ENCODE measurements at places on chromosomes 1 and 21.

DNA sequence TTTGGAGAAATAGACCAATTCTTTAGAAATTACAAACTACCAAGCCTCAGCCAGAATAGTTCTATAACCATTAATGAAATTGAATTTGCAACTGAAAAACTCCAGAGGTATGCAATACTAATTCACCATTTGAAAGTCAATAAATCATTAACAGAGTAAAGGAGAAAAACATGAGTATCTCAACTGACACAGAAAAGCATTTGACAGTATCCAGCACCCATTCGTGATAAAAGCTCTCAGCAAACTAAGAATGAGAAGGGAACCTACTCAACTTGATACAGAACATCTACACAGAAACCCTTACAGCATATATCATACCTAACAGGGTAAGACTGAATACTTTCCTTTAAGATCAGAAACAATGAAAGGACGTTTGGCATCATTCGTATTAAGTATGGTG is 54.3 kb downstream of the ST6GALNAC5 start:
- no peak for DNase-seq

GRCh38 chr1:165994107-165994506 is 166.7 kb downstream of the UCK2 start:
- DNase-seq: no peak

DNA sequence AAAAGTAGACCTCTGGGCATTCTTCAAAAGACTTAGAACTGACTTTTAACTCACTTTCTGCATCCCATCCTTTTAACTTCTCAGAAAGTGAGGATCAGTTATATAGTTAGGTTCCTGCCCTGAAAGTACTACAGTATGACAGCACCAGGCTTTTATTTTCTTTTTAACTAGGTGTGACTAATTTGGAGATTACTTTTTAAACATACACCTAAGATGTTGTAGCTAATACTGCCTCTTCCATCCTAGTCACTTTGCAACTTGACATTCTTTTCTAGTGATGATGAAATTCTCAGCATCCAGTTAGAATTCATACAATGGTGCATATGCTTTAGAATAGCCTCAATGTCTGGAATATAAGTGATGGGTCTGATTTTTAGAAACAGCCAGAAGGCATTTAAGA is 24.6 kb downstream of the RUNX1 start:
- DNase-seq: no peak

DNA sequence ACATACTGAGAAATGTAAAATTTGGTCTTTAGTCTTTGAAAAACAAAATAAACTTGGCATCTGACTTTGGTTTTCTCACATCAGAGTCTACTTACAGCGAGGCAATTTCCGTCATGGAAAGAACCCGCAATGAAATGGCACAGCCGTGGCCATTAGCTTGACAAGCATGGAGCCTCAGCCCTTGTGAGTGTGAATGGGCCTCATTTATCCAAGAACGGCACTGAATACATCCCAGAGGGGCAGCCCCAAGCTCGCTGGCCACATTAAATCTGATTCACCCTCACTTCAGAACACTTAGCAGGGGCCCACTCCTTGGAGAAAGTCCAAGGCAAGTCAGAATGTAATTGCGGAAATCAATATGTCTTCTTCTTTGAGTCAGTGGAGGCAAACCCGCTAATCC is 64.8 kb downstream of the ERG start:
- DNase-seq: no peak

- no peak for DNase-seq
Measured at GRCh38 chr1:110308247-110308646, 30.9 kb upstream of the RBM15 start.

GRCh38 chr21:17622018-17622417 is 9.3 kb upstream of the BTG3 start:
- no peak for DNase-seq

DNA sequence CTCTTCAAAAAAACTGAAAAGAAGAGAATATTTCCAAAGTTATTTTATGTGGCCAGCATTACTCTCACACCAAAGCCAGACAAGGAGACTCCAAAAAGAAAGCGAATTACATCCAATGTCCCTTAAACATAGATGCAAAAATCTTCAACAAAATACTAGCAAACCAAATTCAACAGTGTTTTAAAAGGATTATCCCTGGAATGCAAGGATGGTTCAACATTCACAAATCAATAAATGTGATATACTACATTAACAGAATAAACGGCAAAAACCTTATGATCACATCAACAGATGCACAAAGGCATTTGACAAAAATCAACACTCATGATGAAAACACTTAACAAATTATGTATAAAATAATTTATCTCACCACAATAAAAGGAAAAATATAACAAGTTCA is 207.8 kb downstream of the DENND1B start:
- DNase-seq: no peak

DNA sequence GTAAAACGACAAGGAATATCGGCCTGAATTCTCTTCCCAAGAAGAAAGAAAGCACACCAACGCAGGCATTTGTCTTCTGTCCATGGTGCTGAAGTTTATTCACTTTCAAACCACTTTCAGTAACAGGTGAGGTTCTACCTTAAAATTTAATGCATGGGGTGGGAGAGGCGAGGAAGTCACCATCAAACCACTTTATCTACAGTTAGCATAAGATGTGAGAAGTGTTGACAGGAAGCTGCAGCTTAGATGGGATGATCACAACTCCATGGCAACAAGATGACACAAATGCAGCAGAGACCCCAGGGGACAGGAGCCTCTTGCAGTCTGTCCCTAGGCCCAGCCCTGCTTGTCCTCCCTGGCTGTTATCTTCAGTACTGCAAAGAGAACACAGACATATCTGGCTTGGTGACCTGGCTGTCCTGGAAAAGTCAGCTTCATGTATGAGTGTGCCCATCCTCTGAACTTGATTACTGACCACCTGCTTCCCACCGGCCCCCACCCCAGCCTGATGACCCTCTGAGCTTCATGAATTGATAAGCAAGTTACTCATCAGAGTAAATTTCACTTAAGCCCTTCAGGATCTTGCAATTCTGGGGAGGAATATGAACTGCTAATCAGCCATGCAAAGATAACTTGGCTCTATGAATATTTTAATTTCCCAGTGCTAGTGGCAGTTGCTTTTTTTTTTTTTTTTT is 1.8 kb downstream of the NPPA start:
- DNase-seq: no peak

- peak; percentile 26 for DNase-seq
Measured at GRCh38 chr1:204746838-204747442, 61.4 kb upstream of the LRRN2 start.

DNA sequence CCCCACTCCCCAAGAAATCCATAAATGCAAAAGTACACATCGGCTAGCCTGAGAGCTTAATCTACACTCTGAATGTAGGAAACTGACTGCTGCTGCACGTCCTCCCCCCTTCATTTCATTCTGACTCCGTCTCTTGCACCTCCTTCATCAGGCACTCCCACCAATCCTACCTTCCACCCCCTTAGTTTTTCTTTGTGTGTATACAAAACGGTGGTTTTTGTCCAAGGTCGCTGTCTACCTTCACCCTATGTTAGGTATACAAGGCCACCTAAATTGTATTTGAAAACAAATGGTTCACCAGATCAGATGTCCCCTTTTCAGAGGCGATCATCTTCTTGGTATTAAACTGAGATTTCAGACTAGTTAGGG is 1.9 kb downstream of the WDR26 start:
- DNase-seq: peak; percentile 15

GRCh38 chr1:61825393-61825792 is 83.1 kb downstream of the PATJ start:
- no peak for DNase-seq

GRCh38 chr1:12057382-12057781 is 5.7 kb upstream of the TNFRSF8 start:
- DNase-seq: no peak

DNA sequence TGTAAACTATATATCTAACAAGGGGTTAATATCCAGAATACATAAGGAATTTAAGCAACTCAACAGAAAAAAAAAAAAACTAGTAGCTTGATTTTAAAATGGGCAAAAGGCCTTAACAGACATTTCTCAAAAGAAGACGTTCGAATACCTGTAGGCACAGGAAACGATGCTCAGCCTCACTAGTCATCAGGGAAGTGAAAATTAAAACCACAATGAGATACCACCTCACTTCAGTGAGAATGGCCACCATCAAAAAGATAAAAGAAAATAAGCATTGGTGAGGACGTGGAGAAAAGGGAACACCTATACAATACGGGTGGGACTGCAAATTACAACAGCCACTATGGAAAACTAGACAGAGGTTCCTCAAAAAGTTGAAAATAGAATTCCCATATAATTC is 37.3 kb downstream of the NPHP4 start:
- no peak for DNase-seq

DNA sequence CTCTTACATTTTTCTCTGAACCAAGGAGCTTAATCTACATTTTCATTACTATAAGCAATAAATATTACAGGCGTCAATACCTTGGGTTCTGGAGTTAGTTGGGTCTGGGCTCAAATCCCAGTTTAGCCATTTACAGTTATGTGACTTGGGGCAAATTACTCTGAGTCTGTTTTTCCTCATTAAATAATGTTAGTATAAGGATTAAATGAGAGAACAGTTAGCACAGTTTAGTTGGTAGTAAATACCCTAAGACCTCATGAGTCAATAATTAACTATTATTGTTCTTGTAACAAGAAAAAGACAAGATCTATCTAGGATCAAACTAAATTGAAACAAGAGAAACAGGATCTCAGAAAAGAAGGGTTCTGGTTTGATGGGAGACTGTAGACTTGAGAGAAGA is 4.6 kb downstream of the C1orf116 start:
- no peak for DNase-seq

- no peak for DNase-seq
Measured at GRCh38 chr1:91540910-91541309, 40.3 kb downstream of the CDC7 start.

DNA sequence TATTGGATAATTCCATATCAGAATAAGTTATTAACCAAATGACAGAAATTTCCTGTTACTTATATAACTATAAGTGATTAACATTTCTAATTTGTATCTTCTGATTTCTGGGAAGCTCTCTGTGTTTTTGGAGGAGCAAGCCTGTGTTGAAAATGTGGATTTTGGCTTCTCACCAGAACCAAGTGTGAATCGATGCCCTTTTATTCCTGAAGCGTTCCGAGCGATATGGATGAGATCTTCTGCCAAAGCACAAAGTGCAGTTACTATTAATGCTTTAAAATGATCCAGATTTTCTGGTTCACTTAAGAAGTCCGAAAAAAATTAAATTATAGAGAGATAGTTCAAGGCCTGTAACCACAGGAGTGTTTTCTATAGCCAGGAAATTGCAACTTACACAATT is 22.8 kb downstream of the ALG14 start:
- no peak for DNase-seq

- DNase-seq: no peak
Measured at GRCh38 chr1:30198795-30199403, 524.5 kb downstream of the MATN1 start.

GRCh38 chr1:92804721-92805201 is 19.9 kb upstream of the EVI5 start:
- DNase-seq: no peak

- DNase-seq: no peak
Measured at GRCh38 chr1:6859415-6860343, 74.4 kb downstream of the CAMTA1 start.

DNA sequence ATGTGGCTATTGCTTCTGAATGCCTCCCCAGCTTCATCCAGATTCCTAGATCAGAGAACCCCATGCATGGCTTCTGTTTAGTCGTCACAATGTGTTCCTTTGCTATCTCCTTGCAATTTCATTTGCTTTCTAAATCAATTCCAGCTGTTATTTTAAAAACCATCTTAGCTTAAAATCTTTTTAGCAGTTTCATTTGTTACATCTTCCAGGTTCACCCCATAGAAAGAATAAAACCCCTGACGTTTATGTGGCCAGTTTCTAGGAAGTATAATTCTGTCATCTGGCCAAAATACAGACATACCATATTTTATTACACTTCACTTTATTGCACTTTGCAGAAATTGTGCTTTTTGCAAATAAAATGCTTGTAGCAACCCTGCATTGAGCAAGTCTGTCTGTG is 278.4 kb downstream of the PTPRC start:
- DNase-seq: no peak

- no peak for DNase-seq
Measured at GRCh38 chr1:199307496-199308264, 668.8 kb downstream of the PTPRC start.

DNA sequence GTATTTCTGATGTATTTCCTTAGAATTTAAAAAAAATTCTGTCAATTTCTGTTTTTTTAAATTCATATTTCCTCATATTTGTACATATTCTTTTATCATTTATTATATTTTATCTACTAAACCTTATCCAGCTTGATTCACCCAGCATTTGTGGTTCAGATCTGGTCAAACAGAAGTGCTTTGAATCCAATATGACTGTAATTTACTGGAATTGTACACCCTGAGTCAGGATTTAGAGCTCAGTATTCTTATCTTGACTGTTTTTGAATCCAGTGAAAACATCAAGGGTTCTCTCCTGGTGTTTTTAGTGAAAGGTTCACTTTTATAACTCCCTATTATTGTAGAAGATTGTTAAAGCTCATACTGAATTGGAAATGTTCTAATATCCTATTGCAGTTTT is 1077.0 kb upstream of the NCAM2 start:
- DNase-seq: no peak

- no peak for DNase-seq
Measured at GRCh38 chr1:244901400-244902015, 37.2 kb upstream of the HNRNPU start.

- no peak for DNase-seq
Measured at GRCh38 chr1:207059881-207060280, 6.8 kb downstream of the PFKFB2 start.

DNA sequence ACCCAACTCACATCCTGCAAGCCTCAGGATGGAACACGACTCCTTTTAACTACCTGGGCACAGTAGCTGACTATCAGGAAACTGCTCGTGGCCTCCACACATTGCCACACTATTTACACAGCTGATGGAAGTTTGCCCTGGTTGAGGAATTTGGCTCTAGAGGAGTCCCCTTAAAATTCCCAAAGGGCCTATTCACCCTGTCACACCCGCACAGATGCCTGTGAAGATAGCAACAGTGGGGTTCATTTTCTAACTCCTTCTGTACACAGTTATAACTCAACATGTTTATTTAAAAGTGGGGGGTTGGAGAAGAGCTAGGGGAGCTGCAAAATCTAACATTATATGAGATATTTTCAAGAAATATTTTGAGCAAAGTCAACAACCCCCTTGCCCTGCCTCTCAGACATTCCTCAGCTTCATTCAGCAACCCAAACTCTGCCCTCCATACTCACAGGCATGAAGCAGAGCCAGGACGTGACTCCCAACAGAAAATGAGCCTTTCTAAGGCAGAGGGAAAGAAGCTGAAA is 35.8 kb upstream of the CCN1 start:
- DNase-seq: no peak

GRCh38 chr1:3052501-3052900 is 16.5 kb upstream of the PRDM16 start:
- no peak for DNase-seq
